Bladder microvascular endothelial cell (primary cell): ENCODE measurements at places on chromosomes 7 and 10. TPM values are rescaled to one million over a fixed set of nuclear protein-coding genes. Genes with fewer than 3 reads are reported as not detected.

C10orf71 gene
- not detected in 2 replicates for total RNA-seq

PFKP gene
- total RNA-seq: 229 and 311 TPM in 2 replicates

GNB2 gene
- 79.8 and 102 TPM in 2 replicates for total RNA-seq

GPER1 gene
- 0.32 and 1.1 TPM in 2 replicates for total RNA-seq

ZNF777 gene
- 2.4 and 5.7 TPM in 2 replicates for total RNA-seq

MACC1 gene
- total RNA-seq: not detected in 2 replicates

SUN3 gene
- not detected in 2 replicates for total RNA-seq

TASOR2 gene
- 24.1 and 77.0 TPM in 2 replicates for total RNA-seq

ZYX gene
- total RNA-seq: 18.3 and 64.6 TPM in 2 replicates
